ENCODE measurements at places on chromosomes 7 and 10.

DNA sequence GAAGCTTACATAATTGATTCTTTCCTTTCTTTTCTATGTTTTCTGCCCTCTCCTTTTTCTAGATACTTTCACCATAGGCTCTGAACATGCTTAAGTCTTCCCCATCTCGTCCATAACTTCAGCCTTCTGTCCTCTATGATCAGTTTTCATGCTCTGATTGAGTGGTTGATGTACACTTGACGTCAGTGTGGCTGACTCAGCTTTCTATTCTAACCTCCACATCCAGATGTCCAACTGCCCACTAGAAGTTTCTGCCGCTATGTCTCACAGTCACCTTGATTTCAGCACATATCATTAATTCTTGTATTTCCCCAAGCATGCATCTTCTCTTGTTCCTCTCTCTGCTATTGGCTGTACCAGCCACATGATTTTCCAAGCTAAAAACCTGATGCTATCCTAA, 15.0 kb downstream of the CDK14 start:
- DNase-seq = no peak

DNA sequence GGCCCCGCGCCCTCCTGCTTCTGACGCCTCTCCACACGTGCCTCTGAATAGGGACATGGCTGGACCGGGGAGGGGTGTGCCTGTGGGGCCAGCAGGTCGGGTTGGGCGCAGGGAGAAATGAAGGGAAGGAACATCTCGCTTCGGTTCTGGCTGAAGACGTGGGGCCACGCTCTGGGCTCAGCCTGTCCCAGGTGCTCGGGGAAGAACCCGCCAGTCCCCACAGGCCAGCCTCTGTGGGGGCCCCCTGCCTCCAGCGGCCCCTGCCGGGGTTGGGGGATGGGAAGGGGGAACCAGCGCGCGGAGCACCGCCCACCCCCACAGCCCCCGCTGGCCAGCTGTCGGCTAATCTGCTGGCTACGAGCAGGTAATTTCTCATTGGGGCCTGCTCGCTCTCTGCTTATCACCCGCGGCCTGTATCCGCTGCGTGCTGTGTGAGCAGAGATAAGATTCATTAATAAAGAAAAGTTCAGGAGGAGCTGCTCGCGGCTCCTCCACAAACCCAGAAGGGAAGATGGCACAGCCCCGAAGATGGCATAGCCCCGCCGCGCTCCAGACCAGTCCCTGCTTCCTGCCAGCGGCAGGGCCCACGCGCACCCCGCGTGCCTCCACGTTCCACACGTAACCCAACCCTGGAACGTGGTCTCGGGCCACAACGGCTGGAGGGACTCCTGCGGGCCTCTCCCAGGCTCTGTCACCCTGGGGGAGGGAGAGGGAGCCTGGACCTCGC, 186.2 kb downstream of the ELFN1 start:
- no peak for DNase-seq

- DNase-seq = no peak
Observed at GRCh38 chr7:69177461-69177861, 420.8 kb upstream of the AUTS2 start.

DNA sequence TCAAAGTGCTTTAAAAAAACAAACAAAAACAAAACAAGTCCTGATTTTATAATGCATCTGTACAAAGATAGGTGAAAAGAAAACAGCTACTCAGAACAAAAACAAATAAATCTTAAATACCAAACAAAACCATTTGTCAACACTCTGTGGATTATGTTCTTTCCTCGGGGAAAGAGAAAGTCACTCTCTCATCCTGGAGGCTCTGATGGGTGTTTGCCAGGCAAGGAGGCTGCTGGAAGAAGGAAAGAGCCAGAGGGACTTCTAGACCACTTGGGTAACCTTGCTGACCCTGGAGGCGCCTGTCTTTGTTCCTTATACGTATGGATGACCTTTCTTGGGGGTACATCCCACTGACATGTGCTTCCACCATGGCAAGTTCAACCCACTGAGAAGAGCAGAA, 92.8 kb downstream of the ZRANB1 start:
- no peak for DNase-seq

DNA sequence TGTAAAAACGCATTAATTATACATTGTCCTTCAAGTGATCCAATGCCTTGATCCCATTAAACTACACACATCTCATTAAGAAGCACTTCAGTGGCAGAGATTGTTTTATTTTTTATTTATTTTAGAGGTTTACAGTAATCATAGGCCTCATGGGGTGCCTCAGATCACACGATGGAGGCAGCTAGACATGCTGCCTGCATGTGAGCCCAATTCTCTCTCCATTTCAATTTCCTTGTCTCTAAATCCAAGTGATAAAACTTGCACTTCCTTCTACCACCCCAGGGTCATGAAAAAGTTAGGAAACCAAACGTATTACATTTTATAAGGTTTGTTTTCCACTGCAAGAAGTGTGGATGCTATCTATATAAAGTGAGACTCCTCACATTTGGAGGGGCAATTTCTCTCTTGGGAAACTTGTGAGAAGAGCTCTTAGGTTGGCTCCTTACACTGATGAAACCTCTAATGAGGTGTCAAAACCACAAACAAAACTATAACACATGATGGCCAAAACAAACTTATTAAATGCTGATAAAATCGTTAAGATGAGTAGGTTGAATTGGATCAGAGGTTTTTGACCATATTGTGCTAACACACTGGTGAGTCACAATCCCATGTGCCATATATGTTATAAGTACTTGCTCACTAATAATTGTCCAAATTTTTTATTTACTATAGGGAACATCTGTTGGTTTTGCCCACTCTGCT, 22.3 kb upstream of the XPNPEP1 start:
- DNase-seq = no peak

DNA sequence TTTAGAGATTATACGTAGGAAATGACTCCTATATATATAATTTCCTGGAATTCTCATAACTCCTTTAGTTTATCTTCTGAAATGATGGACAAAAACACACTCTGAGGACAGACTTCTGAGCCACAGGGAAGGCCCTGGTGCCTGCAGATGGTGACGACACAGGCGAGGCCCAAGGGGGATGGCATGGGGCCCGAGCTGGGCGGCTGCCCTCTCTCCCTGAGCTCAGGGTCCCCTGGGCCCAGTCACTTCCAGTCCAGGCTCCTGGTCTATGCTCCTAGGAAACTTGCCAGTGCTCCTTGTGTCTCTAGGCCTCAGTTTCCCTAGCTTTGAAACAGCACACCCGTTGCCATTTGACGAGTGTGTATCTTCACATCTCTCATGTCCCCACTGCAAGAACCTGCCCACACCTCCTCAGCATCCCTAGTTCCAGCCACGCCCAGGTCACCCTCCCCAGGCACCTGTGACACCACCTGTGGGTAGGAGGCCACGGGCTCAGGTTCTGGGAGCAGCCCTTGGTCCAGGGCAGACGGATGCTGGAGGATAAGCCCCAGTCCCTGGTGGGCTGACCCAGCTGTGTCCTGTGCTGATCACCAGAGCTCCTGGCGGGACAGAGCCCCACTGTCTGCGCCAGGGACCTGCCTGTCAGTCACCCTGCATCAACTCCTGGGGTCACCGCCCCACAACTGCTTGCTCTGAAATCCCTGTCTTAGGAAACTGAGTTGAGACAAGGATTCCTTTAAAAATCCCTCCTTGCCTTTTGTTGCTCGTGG, 23.4 kb upstream of the SHH start:
- DNase-seq = no peak

DNA sequence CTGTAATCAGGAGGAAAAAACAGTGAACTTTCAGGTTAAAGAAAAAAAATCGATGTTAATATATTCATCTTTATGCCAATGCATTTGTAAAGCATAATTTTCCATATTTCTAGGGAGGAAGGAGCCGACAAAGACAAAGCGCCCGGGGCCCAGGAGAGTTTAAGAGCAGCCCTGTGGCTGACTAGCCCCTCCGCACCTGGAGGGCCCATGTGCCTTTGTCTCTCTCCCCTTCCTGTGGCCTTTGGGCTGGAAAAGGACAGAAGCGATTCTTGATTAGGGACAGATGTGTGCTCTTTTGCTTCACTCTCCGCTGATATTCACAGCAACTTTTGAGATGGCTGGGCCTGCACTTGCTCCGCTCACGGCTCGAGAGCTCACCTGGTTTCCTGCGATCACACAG, 23.1 kb downstream of the DDC start:
- DNase-seq = no peak

DNA sequence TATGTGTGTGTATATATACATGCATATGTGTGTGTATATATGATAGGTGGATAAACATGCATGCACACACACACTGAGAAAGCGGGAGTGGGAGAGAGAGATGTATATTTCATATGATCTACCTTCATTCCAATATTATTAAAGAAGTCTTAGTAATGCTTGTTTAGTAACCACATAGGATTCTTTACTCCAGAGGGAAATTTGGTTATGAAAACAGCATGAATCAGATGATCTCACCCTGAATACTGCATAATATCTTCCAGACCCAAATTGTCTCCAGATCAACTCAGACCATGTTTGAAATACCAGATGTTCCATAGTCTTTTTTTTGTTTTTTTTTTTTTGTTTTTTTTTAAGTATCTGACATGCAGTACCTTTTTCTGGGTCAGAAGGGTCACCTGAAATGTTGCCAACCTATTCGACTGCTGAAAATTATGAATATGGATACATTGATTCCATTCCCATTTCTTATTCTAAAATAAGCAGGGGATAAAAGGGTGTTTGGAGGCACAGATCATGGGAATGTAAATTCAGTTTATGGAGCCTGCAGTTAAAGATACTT, 17.4 kb downstream of the TES start:
- peak; percentile 82 for DNase-seq

- no peak for DNase-seq
Observed at GRCh38 chr7:5077740-5078139, 32.1 kb downstream of the RBAK start.
